Activated T-helper 2 cell treated with anti-CD3 and anti-CD28 coated beads, Interferon-gamma antibody, Interleukin-2, Interleukin-4, amounts not matched to agents 10 μg/mL and 5 μg/mL and 100 μg/mL, durations not matched to agents 14 hours and 24 hours and 36 hours (primary cell): ENCODE measurements at places on chromosomes 3 and 15. TPM values are rescaled to one million over a fixed set of nuclear protein-coding genes. Genes with fewer than 3 reads are reported as not detected.

The IL5RA gene
- total RNA-seq = 0.18 TPM in 1 of 2 replicates, not detected in the other

The PPP2R3A gene
- 0.09 and 0.11 TPM in 2 replicates for total RNA-seq

The LNP1 gene
- 2.0 and 2.8 TPM in 2 replicates for total RNA-seq

The CACNA2D2 gene
- 0.46 and 0.59 TPM in 2 replicates for total RNA-seq

The SLC12A8 gene
- 1.3 and 1.4 TPM in 2 replicates for total RNA-seq

The TRIM69 gene
- 70.8 and 75.1 TPM in 2 replicates for total RNA-seq

The GPR149 gene
- total RNA-seq = not detected in 2 replicates

The THOC7 gene
- total RNA-seq = 103 and 107 TPM in 2 replicates

The MON1A gene
- 15.1 and 15.7 TPM in 2 replicates for total RNA-seq

The TUSC7 gene
- not detected in 2 replicates for total RNA-seq

GRCh38 chr3:129953621-129954020, 20.9 kb upstream of the TRH start:
- no peak for DNase-seq

DNA sequence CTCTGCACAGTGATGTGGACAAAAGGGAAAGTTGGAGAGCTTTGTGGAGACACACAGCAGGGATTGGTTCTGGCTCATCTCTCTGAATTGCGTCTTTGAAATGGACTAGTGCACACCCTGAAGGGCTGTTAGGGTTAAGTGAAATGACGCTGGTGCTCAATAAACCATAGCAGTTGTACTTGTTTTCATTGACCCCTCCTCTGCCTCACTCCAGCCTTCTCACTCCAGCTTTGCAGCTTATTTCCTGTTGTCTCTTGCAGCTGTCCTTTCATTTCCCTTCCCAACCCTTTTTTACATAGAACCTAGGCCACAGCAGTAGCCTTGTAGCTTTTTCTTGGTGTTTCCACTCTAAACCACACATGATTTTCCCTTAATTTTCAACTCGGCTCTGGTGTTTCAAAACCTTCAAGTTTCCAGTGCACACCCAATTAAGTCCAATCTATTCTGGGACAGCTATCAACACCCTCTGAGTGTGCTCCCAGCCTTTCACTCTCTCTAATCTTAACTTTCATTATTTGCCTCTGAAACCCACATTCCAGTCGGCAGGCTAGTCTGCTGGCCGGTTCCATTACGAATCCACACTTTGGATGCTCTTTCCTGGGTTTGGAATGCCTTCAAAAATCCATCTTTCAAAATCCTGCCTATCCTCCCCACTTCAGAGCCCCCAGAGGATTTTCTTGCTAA, 6.4 kb downstream of the C3orf52 start:
- DNase-seq = no peak

- DNase-seq = no peak
Observed at GRCh38 chr3:56869157-56869889, 67.6 kb upstream of the ARHGEF3 start.

- DNase-seq = no peak
Observed at GRCh38 chr3:70554170-70554569, 241.7 kb upstream of the MDFIC2 start.

- no peak for DNase-seq
Observed at GRCh38 chr3:75329476-75330097, 334.5 kb upstream of the FRG2C start.

DNA sequence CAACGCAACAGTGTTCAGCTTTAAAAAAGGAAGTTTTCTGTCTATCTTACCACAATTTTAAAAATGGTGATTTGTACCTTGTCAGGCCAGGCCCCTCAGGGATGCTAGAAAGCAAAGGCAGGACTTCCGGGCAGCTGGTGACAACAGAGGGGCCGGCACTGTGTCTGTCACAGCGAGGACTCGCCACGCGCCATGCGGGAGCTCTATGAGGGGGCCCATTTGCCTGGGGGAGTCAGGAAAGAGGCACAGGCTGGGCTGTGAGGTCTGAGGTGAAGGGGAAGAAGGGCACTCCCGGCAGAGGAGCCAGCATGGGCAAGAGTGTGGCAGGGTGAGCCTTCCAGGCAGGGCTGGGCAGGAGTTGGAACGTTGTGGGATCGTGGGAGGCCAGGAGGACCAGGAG, 7.0 kb downstream of the IQSEC1 start:
- DNase-seq = no peak

DNA sequence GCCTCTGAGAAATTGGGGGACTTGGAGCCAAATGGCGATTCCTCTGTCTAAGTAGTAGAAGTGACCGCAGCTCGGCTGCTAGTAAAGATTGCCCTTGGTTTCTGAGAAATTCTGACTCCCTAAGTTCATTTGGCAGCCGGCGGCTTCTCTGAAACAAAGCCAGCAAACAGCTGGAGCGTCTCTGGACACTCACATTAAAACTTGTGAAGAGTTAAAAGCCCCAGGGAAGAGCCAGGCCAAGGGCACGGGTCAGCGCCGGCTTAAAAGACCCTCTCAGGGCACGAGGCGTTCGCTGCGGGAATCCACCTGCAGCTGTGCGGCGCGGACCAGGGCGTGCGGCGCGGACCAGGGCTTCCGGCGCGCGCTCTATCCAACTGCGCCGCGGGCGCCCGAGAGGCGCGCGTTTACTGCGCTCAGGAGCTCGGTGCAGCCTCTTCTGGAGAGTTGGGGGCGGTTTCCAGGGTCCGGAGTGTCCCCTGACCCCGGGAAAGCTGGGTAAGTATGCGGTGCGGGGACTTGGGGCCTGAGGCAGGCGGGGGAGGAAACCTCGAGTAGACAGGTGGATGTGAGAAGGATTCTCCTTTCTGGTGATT, at the start of gene COL6A5:
Gene COL6A5, plus strand, starts transcription at position 186 of the 593 bp plus-strand sequence. CDS start 27,967 bp downstream, outside the sequence.
- no peak for DNase-seq

DNA sequence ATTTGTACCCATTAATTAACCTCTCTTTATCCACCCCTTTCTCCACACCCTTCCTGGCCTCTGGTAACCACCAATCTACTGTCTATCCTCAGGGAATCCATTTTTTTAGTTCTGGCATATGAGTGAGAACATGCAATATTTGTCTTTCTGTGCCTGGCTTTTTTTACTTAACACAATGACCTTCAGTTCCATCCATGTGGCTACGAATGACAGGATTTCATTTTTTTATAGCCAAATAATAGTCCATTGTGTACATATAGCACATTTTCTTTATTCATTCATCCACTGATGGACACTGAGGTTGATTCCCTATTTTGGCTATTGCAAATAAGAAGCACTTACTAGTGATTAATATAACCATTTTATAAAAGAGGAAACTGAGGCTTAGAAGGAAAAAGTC, 109.9 kb upstream of the NANOGP8 start:
- DNase-seq = no peak

- DNase-seq = no peak
Observed at GRCh38 chr3:50372349-50372748, 13.0 kb upstream of the TMEM115 start.

GRCh38 chr3:72204452-72204851, 419.5 kb upstream of the PROK2 start:
- DNase-seq = no peak

DNA sequence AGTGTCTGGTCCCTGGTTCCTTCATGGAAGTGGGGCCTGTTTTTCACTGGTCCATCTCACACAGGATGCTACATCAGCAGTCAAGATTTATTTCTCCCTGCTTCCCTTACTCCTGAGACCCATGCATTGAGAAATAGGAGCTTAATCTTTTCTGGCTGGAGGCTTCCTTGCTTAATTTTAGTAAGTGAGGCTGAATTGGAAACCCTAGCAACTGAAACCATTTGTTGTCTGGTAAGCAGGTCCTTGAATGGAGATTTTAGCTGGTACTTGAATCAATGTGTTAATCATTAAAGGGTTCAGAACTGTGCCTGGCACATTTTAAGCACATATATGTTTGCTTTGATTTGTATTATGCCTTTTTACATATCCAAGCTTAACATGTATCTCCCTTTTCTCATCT, 20.2 kb upstream of the MEF2A start:
- no peak for DNase-seq

GRCh38 chr3:411226-411625, 214.7 kb downstream of the CHL1 start:
- DNase-seq = no peak

GRCh38 chr15:101324524-101325177, 29.6 kb upstream of the SNRPA1 start:
- no peak for DNase-seq

GRCh38 chr15:52078197-52078875, 34.2 kb downstream of the BCL2L10 start:
- no peak for DNase-seq

DNA sequence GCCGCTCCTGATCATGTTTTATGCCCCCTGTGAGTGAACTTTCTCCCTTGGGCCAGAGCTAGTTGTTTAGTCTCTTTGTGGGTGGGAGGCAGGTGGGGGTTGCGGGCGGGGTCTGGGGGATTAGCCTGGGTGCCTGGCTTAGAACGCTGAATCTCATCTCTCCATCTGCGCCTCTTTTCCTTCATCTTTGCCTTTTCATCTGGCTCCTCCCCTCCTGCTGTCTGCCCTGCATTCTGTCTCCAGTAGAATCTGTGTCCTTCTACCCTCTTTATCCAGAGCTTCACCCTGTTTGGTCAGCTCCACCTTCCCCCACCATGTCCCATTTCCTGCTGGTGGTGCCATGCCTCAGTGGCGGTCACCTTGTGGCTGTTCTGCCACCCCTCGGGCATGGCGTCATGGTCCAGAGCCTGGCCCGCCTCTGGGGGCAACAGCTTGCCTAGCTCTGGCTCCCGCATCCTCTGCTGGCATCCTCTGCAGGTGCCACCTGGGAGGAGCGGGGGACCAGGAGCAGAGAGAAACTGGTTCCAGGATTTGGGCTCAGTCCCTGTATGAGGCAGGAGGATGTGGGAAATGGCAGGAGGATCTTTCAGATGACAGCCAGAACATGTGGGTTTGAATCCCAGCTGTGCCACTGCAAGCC, 44.3 kb downstream of the PDIA5 start:
- no peak for DNase-seq

GRCh38 chr3:85342915-85343314, 384.1 kb downstream of the CADM2 start:
- DNase-seq = no peak

DNA sequence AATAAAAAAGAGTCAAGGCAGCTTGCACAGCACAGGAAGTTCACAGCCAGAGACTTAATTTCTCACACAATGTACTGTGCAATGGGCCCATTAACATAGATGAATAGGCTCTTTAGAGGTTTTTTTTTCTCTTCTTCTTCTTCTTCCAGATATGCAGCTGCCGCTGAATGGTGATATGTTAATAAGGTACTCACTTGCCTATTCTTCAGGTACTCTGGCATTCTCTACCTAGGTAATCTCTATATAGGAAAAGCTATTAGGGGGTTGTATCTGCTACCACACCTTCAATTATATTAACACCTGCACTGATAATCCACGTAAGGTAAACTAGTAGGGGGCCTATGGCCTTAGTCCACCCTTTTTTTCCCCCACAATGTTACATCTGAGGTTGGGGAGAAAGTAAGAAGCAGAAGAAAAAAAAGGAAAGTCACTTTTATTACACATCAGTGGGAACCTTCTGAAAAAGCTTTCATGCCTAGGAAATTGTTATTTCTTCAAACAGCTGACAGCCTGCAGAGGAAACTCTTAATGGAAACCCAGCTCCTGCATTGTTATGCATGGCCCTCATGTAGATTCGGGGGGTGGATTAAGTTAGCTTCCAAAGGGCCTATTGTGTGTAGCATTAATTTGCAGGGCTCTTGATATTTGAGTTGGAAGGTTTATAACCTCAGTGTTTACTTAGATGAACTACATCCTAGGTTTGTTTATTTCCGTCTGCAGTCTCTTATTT, 525.5 kb downstream of the ZIC1 start:
- no peak for DNase-seq

DNA sequence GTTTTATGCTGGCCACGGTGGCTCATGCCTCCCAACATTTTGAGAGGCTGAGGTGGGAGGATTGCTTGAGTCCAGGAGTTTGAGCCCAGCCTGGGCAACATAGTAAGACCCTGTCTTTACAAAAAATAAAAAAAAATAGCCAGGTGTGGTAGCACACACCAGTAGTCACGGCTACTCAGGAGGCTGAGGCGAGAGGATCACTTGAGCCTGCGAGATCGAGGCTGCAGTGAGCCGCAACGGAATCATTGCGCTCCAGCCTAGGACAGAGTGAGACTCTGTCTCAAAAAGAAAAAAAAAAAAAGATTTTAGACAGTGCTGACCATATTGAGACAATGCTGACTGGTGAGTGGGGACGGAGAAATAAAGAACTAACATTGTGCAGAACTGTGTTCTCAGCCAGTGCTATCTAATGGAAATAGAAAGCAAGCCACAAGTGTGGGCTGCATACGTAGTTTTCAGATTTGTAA, 67.2 kb downstream of the ST6GAL1 start:
- no peak for DNase-seq

DNA sequence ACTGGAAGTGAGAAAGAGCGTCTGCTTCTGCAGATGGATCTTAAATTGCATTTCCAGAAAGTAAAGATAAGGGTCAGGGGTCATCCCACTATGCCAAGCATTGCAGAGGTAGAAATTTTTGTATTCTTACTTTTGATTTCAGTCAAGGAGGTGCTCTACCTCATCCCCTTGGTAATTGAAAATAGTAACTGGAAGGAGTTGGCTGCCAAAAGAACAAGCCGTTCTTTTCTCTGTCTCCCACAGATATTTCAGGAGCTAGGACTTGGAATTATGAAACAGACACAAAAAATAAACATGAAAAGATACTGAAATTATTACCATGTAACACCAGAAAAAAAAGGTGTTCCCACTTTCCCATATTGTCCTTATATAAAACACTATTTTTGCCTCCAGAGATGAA, 309.9 kb upstream of the UMPS start:
- no peak for DNase-seq

DNA sequence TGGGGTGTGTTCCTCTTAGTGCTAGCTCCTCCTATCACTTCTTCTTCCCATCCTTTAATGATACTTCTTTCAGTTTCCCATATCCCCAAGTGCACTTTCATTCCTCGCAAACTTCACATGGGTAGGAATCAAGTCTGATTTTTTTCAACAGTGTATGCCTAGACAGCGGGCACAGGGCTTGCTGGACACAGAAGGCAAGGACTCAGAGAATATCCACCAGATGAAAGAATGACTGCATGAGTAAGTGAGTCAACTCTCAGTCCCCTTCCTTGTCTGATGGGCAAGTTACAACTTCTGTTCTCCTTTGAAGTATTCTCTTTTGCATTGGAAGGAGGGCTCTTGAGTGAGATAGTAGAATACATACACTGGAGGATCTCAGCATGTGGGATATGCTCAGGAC, 3.1 kb upstream of the SQOR start:
- DNase-seq = no peak

DNA sequence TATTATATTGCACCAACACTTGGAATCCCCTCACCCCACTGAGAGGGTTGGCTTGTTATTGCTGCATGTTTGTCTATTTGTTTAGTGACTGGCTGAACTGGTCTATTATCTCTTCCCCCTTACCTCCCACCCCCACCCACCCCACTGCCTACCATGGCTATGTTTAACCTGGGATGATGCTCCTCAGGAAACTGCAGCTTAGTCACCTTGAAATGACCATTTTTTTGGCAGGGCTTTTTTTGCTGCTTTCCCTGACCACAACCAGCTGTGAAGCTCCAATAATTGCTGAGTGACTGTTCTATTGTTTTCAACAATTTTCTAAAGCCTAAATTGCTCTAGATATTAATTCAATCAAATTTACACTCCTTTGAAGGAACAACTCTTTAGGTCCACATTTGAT, 137.9 kb upstream of the CADM2 start:
- DNase-seq = no peak
